ENCODE measurements at places on chromosomes 5 and 9.

DNA sequence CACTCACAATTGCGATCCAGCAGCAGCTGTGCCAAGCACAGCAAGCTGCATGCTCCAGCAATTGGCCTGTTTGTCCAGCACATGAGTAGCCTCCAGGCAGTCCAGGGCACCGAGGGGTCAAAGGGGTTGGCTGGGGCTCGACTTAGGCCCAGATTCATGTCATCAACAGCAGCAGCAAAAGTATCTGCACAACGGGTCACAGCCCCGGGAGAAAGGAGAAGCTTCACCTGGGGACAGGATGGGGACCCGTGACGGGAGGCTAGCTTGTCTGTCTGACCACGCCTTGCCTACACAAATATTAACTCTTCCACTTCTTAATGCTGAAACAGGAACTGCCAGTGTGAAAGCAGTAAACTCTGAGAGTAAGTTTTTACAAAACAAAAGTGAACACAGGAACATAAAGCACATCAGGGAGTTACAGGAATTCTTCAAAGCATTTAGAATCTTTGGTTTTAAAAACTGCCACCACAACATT, 191.2 kb downstream of the PIK3R1 start:
- DNase-seq = no peak

DNA sequence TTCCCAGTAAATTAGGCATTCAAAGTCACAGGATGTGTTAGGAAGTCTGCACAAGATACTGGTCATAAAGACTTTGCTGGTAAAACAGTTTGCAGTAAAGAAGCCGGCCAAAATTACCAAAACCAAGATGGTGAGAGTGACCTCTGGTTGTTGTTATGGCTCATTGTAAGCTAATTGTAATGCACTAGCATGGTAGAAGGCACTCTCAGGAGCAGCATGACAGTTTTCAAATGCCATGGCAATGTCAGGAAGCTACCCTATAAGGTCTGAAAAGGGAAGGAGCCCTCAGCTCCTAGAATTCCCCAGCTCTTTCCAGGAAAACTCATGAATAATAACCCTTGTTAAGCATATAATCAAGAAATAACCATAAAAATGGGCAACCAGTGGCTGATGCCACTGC, 64.3 kb upstream of the TNC start:
- DNase-seq = no peak

DNA sequence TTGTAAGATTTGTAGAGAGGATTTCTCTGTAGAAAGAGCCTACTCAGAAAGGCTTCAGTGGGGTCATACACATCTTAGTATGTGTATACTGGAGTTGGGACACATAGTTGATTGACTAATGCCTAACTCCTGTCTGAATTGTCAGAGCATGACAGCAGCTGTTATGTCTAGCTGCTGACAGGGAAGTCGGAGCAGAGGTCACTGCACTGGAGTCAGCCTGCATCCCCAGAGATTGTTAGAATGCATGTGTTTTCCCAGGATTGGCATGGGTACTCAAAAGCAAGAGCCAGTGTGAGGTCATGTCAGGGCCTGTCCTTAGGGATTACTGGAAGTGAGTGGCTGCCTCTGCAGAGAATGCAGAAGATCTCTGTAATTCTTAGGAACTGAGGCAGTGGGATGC, 82.7 kb downstream of the ITGA1 start:
- DNase-seq = no peak

DNA sequence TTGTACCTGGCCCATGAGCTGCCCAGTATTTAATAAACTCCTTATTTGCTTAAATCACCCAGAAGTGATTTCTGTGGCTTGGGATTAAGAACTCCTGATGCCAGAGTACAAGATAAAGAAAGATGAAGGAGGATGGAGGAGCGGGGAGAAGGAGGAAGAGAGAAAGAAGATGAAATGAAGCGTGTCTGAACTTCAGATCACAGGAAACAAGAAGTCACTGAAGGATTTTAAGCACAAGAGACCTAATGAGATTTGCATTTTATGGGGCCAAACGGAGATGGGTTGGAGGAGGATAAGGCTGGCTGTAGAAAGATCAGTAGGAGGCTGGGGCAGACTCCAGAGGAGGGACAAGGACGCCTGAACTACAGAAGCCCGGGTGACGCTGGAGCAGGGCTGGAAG, 3.1 kb downstream of the EIF4E1B start:
- DNase-seq = no peak

DNA sequence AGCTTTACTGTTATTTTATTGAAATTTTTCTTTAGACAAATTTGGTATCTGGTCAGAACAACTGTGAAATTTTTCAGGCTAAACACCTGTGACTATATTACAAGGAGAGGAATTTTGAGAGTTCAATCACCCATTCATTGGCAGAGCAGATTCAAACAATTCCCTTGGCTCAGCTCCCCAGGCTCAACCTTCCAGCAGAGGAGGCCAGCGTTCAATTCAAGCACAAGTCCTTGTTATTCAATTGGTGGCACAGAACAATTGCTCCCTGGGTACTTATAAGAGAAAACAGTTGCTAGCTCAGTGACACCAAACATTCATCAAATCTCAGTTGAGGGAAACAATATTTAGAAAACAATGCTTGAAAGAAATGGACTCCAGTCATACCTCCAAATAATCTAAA, 83.3 kb downstream of the SUSD1 start:
- no peak for DNase-seq

DNA sequence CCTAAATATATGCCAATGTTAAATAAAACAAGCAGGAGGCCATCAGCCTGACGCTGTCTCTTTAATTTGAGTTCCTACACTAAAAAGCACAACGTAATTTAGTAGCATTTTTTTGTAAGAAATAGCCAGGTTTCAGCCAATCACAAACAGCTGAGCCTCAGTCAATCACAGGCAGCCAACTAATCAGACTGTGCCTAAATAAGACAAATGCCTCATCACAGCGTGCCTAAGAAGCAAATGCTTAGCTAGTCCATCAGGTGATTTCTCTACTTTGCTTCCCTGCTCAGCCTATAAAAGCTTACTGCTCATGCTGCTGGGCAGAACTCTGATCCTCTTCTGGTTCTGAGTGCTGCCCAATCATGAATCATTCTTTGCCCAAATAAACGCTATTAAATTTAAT, 38.3 kb upstream of the RORB start:
- DNase-seq = no peak

DNA sequence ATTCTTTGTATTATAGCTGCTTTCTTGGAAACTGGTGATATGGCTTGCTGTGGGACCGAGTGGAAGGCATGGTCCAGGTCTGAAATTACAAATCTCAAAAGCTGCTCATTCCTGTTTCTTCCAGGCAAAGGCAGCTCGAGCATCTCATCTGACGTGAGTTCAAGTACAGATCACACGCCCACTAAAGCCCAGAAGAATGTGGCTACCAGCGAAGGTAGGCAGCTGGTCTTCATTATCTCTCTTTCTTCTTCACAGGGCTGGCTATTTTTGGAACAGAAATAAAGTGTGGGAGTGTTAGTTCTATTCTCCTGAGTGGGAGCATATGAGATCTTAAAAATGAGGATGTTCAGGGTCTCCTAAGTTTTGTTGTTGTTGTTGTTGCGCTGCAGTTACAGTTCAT, 115.9 kb downstream of the FBXL7 start:
- no peak for DNase-seq

All from esophagus squamous epithelium (tissue), 5 donors.